Right lung (tissue), 10 donors: ENCODE measurements at places on chromosomes 1 and 21.
A peak's percentile ranks its signal among the peaks of the same experiment; 100 is the strongest.

- DNase-seq, result no peak
Measured at GRCh38 chr1:109775398-109775797, 11.7 kb upstream of the EPS8L3 start.

- no peak for DNase-seq
Measured at GRCh38 chr1:150612014-150612345, 17.4 kb downstream of the ENSA start.

- DNase-seq, result peak; percentile 65
Measured at GRCh38 chr21:45220071-45220481, 67.6 kb downstream of the POFUT2 start.

GRCh38 chr1:168360151-168361021, 79.7 kb downstream of the TBX19 start:
- DNase-seq, result no peak
